HuH-7.5 (cell line): ENCODE measurements at places on chromosomes 4 and X.

GRCh38 chrX:126393284-126393683, 159.3 kb downstream of the DCAF12L1 start:
- no peak for DNase-seq

DNA sequence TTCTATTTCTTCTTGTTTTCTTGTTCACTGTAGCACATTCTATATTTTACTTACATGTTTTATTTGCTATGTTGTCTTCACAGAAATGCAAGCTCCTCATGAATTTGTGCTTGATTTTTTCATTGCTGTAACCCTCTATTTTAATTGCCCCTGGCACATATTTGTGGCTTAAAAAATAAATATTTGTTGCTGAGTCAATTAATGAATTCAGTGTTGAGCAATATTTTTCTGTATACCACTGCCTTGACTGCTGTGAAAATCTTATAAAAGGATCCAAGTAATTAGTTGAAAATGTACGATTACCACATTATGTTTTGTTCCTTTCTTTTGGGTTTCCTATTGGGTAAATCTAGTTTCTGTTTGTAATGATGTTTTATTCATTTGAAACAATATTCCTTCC, 68.5 kb downstream of the FAM47A start:
- DNase-seq = no peak

- DNase-seq = no peak
Measured at GRCh38 chr4:32022071-32022470, 1301.9 kb downstream of the PCDH7 start.

- no peak for DNase-seq
Measured at GRCh38 chrX:15948318-15948660, 93.7 kb upstream of the AP1S2 start.

DNA sequence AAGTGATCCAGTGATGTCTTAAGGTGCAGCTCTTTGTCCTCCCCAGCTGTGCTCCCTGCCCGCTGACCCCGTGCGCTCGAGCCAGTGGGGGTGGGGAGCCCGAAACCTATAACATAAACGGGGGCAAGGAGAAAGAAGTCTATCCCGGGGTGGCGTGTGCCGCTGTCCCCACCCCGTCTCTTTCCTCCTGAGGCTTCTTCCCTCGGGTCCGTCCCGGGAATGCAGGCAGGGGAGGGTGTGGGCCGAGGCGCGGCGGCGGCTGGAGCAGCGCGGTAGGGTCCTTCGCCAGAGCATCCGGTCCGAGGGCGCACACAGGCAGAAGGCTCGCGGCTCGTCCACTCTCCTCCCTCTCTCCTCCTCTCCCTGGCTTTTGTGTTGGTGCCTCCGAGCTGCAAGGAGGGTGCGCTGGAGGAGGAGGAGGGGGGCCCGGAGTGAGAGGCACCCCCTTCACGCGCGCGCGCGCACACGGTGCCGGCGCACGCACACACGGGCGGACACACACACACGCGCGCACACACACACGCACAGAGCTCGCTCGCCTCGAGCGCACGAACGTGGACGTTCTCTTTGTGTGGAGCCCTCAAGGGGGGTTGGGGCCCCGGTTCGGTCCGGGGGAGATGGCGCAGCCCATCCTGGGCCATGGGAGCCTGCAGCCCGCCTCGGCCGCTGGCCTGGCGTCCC, at the start of gene RAB33A:
Gene RAB33A (plus strand): TSS at position 517 of the 681 bp plus-strand sequence. CDS start 101 bp downstream, at position 618.
- no peak for DNase-seq

DNA sequence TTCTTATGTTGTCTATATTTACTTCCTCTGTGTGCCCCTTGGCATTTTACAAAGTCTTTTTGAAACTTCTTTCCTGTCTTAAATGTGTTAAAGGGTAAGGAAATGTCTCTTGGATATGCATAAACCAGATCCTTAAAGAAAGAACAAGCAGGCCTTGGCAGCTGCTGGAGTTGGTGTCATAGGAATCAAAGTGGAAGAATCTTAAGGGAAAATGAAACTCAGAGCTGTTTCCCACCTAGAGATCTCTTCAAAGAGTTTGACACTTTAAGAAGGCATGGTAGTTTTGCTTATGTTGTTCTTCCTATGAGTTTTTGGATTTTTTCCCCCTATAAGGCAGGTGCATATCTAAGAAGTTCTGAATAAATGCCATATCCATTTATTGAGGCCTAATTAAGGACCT, 37.0 kb upstream of the CWH43 start:
- DNase-seq = no peak

GRCh38 chr4:176792326-176793059, at the start of gene VEGFC:
TSS of gene VEGFC (minus strand) at chr4:176792922. CDS start at chr4:176792311, 611 bp downstream.
- peak; percentile 32 for DNase-seq

DNA sequence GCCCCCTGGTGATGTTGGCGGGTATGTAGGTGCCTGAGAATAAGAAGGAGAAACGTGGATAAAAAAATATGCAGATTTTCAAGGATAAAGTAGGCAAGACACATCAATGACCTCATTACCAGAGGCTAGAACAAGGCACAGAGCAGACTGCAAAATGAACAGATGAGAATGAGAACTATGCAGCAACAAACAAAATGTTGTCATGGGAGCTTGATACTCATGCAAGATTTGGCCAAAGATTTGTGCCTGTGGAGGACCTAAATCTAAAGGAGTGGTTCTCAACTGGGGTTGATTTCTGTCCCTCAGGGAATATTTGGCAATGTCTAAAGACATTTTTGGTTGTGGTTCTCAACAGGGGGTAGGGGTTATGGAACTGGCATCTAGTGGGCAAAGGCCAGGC, 177.3 kb downstream of the FRMPD4 start:
- DNase-seq = no peak

DNA sequence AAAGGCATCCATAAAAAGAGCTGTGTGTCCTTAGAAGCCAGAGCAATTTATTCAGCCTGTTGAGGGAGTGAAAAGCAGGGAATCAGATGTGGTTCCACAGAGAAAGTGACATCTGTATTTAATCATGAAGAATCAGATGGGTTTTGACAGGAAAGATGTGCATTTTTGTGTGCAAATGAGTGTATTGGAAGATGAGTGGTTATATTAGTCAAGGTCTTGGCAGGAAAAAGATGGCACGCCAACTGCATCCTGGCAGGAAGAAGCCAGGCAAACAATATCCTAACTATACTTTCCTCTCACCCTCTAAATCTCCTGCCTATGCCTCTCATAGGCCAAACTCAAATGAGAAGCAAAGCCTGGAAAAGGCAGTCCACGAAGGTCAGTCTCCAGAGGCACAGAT, 59.1 kb downstream of the SCFD2 start:
- no peak for DNase-seq

- DNase-seq = peak; percentile 62
Measured at GRCh38 chr4:6470502-6471306, 1.7 kb downstream of the PPP2R2C start.

DNA sequence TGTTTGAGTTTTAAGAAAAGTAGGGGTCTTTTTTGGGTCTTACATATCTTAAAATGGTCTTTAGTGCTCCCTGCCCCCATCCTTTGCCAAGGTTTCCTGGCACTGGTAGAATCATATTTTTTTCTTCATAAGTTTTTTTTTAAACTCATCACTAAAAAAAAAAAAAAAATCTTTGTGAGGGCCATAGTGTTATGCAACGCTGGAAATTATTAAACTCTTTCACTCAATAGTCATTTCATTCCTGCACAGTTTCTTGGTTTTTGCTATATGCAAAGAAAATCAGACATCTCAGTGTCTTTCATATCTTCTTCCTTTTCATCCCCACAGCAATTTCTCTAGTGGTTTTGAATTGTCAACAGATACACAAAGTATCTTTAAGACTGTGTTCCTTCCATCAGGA, 95.6 kb downstream of the TMA16 start:
- DNase-seq = no peak

DNA sequence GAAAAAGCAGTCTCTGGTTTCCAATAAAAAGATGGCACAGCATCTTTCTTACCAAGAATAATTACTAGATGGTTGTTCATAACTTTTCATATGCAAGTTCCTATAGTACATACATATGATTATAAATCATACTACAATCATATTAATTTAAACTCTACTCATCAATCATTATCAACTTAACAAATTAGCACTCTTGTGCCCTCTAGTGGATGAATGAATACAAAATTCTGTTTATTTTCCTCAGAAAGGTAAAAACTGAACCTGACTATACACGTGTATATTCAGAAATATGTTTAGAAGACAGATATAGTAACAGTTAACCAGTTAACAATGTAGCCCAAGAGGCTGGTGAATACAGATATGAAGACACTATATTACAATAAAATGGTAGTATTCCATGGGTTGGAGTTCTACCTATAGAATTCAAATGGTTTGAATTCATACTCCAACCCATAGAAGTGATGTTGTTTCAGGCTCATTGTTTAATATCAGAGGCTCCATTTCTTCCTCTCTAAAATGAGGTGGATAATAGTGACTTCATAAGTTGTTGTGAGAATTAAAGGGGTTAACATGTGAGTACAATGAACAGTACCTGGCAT, 100.0 kb downstream of the ADAMTS3 start:
- no peak for DNase-seq

DNA sequence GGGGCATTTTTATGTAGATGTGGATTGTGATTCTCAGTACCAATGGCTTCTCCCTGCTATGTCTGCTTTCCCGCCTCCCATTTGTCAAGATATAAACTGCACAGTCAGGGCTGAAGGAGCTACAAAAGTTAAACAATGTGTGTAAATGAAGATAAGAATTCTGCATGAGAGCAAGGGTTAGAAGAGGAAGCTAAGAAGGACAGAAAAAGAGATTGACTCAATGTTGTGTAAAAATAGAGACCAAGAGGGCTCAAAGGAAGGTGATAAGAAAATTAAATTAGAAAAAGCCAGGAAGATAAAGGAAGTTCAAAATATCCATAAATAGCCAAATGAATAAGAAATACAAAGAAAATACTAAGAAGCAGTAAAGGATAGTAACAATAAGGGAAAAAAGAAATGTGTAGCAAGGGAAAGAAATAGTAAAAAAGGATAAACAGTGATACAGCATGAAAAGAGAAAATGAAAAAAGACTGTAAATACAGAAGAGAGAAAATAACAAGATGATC, 82.5 kb downstream of the AMELX start:
- DNase-seq = no peak

DNA sequence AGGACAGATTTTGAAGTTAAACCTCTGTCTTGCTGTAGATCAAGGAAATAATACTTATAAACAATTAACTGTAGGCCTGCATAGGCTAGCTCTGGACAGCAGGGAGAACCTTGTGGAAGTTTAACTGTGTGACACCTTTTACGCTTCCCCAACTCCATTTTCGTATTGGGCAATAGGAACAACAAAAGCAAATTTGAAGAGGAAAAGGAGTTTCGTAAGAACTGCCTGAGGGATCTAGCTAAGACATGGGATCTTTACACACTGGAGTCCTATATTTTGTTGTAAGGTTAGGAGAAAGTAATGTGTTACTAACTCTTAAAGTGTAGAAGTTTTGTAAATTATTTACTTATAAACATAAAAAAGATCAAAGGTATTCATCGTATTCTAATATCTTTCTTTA, 324.9 kb upstream of the CASK start:
- no peak for DNase-seq

GRCh38 chr4:38452009-38452408, 212.0 kb upstream of the KLF3 start:
- DNase-seq = no peak

DNA sequence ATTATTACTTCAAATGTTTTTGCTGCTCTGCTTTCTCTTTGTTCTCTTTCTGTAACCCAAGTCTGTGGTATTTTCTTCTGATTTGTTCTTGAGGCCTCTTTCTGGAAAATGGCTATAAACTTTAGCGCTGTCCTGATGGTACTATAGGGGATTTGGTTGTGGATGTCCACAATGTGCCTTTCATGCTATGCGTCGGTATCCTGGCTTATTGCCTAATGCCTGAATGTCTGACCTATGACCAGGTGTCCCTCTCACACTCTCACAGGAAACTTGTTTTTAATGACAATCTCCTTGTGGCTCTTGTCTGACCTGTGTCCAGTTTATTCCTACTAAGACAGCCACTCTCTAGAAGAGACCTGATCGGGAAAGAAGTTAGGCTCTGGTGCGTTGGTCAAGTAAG, 222.4 kb upstream of the NR3C2 start:
- DNase-seq = no peak

- no peak for DNase-seq
Measured at GRCh38 chrX:119853444-119853843, 681 bp upstream of the UPF3B start.

- DNase-seq = no peak
Measured at GRCh38 chrX:97672138-97672537, 788.4 kb downstream of the RPA4 start.

DNA sequence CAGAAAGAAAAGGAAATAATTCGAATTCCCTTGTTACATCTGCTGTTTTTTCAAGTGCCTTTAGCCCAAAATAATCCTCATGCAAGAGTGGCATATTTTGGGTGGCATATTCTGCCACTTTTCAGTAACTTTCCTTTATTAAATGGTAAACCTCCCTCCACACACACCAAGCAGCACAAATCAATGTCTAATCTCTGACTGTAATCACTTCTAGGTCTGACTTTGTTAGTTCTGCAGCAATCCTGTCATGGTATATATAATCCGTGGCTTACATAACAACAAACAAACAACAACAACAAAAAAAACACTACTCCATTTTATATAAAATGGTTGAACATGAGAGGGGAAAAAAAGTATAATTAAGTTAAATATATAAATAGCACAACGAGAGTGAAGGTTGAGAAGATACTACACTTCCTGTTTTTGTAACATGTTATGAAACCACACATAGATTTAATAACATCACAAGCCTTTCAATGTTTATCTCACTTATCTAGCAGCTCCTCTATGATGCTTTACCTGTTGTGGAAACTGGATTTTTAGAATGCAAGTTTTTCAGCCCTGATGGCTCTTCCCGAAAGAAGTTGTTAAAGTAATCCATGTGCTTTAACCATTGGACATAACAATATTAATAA, 715.4 kb downstream of the GRXCR1 start:
- DNase-seq = no peak

DNA sequence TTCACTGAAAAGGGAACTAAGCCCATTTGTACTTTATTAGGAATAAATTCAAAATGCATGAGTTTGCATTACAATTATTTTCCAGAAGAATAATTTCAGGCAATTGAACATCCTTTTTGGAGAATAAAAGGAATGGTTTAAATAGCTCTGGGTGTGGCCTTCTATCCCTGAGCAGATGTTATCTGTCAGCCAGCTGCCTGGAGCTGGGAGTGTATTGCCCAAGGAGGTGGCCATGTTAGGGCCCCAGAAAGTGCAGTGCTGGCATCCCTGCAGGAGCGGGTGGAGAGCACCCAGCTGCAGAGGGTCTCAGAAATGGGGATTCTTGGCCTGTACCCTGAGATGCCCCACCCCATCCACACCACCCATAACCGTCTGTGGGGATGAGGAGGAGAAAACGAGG, 21.6 kb upstream of the VEGFD start:
- DNase-seq = no peak
